ENCODE measurements at places on chromosomes 7 and 10. TPM values are rescaled to one million over a fixed set of nuclear protein-coding genes. Genes with fewer than 3 reads are reported as not detected.
A peak's percentile ranks its signal among the peaks of the same experiment; 100 is the strongest.

The LLCFC1 gene
- not detected for total RNA-seq

DNA sequence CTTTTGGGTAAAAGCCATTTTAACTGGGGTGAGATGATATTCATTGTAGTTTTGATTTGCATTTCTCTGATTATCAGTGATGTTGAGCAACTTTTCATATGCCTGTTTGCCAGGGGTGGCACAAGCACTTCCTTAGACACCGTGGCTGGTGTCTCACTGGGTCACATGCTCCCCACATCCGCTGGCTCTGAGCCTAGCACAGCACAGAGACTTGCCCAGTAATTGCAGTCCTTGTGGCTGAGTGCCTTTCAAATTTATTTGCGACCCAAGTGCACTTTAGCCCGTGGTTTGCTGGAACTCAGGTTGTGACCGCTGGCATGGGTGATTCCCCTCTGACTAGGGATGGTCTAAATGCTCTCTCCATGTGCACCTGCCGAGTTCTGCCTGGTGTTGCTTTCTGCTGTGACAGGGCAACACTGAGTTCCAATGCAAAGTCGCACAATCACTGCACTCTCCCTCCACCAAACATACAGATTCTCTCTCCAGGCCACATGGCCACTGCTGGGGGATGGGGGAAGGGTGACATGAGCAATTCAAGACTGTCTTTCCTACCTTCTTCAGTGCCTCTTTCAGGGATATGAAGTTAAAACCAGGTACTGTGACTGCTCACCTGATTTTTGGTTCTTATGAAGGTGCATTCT is 66.5 kb downstream of the ZNF277 start:
- no peak for DNase-seq
- no peaks in the 10 kb centered on the region for H3K36me3 ChIP-seq
- no peak overlapping the region for H3K27ac ChIP-seq
- no peaks in the 10 kb centered on the region for H3K27me3 ChIP-seq
- no peaks in the 10 kb centered on the region for H3K4me1 ChIP-seq

DNA sequence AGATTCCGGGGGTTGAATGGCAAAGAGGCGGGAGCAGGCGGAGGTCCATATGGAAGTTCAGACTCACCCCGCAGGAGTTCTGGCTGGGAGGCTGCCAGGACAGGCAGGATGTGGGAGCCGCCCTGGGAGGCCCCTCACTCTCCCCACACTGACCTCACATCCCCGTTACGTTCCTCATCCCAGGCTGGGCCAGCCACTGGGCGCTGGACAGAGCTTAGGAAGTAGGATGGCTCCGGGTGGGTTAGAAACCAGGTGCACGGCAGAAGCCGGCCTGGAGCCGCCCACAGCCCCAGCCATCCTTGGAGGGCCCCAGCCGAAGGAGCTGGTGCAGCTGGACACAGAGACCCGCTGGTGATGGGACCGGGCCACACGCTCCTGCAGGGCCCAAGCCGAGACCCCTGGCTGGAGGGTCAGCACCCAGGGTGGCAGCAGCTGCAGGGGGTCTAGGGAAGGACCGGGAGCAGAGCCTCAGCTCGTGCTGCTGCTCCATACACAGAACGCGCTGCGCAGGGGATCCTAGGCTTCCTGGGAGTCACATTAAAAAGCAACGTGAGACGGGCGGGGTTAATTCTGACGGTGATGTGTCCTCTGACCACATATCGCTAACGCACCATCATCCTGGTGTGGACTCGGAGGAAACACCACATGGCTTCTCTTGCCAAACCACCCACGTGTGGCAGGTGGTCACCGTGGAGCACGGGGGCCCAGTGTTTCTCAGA is 98.6 kb upstream of the DIP2C start:
- no peaks in the 10 kb centered on the region for H3K4me1 ChIP-seq
- no peaks in the 10 kb centered on the region for H3K27me3 ChIP-seq
- DNase-seq: no peak
- no peak overlapping the region for H3K27ac ChIP-seq
- no peak overlapping the region for H3K4me3 ChIP-seq

The GRID1 gene
- not detected for total RNA-seq

DNA sequence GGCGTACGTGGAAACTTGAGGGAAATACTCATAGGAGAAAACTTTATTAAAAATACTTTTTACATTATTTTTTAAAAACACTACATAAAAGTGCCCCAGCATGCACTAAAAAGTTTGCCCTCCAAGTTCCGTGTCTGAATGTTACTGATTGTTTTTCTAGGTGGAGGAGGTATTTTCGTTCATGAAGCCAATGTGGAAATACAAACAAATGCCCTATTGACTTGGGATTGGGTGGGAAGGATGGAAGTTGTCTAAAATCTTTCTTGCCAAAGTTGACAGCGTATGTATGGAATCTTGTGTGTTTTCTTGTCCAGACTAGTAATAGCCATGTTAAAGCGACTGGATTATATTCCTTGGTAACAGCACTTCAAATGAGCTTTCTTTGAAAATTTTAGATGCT is 1.2 kb downstream of the PROSER2 start:
- peak overlapping the region; percentile 62 for H3K27ac ChIP-seq
- H3K4me1 ChIP-seq: peaks cover 24% of the 10 kb centered on the region
- DNase-seq: no peak
- H3K27me3 ChIP-seq: no peaks in the 10 kb centered on the region
- H3K36me3 ChIP-seq: no peaks in the 10 kb centered on the region

The FGL2 gene
- total RNA-seq: not detected

The NKX1-2 gene
- total RNA-seq: 0.86 TPM

- DNase-seq: no peak
- no peak overlapping the region for H3K27ac ChIP-seq
- no peaks in the 10 kb centered on the region for H3K36me3 ChIP-seq
- H3K27me3 ChIP-seq: no peaks in the 10 kb centered on the region
- no peaks in the 10 kb centered on the region for H3K4me1 ChIP-seq
- no peak overlapping the region for H3K4me3 ChIP-seq
Measured at GRCh38 chr10:483261-483660, 206.2 kb downstream of the DIP2C start.

GRCh38 chr7:118281196-118281595 is 56.7 kb downstream of the ANKRD7 start:
- no peaks in the 10 kb centered on the region for H3K4me1 ChIP-seq
- no peak overlapping the region for H3K27ac ChIP-seq

DNA sequence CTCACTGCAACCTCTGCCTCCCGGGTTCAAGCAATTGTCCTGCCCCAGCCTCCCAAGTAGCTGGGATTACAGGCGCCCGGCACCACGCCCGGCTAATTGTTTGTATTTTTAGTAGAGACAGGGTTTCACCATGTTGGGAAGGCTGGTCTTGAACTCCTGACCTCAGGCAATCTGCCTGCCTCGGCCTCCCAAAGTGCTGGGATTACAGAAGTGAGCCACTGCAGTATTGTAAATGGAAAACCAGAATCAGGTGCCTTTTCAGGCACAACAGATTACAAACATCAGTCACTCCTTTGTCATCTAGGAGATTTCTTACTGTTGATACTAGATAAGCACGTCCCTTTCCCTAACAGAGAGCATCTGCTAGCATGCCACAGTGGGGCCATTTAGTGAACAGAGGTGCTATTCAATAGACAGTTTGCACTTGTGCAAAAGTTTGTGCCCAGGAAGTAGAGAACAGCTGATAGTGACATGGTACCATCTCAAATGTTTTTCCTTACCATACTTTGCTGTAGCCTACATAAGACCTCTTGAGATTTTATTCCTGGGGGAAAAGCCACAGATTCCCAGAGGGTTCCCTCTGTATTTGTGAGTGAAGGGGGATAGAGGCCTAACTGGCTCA is 24.5 kb upstream of the WAC start:
- 0 out of 2 replicates have a peak, but pooled peaks cover 1% of the 10 kb centered on the region for H3K4me1 ChIP-seq
- H3K4me3 ChIP-seq: no peak overlapping the region
- H3K36me3 ChIP-seq: no peaks in the 10 kb centered on the region

DNA sequence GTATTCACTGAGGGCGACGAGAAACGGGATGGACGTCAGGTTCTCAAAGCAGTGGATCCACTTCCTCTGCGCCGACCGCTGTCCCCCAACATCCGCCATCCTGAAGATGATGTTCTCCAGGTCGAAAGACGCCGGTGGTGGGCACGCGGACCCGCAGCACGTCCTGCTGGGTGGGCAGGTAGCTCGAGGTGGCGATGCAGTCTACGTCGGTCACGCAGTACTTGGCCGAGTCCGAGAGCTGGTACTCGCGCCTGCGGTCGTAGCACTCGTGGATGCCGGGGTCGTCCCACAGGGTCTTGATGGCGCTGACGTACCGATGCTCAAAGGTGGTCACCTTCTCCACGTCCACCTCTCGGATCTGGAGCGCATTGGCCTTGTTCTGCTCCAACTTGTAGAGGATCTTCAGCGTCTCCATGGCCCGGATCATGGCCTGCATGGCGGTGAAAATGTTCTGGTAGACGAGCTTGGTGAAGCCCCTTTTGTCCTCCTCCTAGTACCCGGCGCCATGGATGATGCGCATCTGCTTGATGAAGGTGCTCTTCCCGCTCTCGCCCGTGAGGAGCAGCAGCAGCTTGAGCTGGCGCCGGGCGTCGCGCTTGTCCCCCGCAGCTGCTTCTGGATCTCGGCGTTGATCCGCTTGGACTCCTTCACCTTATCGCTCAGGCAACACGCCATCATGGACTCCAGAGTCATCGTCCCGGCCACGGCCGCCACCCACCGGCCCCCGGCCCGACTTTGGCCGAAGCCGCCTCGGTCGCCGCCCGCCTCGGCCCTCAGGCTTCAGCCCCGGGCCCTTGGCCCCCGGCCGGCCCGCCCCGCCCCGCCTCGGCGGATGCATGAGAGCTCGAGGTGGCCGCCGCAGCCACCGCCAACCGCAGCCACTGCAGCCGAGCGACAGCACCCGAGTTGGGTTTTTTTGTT is 122.9 kb upstream of the KCTD7 start:
- no peak for DNase-seq
- H3K36me3 ChIP-seq: no peaks in the 10 kb centered on the region
- no peak overlapping the region for H3K27ac ChIP-seq
- no peaks in the 10 kb centered on the region for H3K4me1 ChIP-seq
- H3K27me3 ChIP-seq: no peaks in the 10 kb centered on the region

DNA sequence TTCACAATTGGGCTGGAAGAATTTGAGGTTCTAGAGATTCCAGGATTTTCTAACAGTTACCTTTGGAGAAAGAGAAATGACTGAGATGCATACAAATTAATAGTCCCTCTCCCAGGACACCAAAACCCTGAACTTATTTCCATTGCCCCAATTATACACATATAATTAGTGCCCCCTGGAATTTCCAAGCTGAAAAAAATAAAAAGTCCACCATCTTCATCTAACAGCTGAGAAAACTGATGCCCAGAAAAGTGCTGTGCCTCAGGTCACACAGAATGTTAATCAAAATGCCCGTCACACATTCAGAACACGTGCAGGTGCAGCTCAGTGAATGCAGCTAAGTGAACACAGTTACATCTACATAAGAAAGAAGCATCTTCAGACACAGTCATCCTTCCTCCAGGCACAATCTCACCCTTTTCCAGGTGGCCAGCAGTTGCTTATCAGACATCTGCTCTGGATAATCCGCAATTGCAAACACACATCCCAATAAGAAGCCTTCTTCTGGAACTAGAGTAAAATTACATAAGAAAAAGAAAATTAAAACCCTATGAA is 35.4 kb downstream of the PAXIP1 start:
- H3K4me1 ChIP-seq: no peaks in the 10 kb centered on the region
- H3K27ac ChIP-seq: no peak overlapping the region
- no peak for DNase-seq
- peaks cover 17% of the 10 kb centered on the region for H3K36me3 ChIP-seq

The DNAJC1 gene
- 53.4 TPM for total RNA-seq

The PIK3CG gene
- not detected for total RNA-seq

The GNAT3 gene
- not detected for total RNA-seq

DNA sequence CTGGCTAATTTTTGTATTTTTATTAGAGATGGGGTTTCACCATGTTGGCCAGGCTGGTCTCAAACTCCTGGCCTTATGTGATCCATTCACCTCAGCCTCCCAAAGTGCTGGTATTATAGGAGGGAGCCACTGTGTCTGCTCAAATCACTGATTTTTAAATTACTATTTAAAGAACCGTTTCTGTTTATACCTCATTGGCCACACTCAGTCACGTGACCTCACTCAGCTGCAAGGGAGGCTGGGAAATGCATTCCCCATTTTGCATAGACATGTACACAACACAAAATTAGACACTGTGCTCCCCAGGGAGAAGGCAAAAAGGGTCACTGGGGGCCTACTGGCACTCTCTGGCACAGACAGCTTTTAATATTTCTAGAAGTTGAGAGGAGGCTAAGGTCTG is 13.6 kb upstream of the CALU start:
- H3K36me3 ChIP-seq: no peaks in the 10 kb centered on the region
- DNase-seq: no peak

DNA sequence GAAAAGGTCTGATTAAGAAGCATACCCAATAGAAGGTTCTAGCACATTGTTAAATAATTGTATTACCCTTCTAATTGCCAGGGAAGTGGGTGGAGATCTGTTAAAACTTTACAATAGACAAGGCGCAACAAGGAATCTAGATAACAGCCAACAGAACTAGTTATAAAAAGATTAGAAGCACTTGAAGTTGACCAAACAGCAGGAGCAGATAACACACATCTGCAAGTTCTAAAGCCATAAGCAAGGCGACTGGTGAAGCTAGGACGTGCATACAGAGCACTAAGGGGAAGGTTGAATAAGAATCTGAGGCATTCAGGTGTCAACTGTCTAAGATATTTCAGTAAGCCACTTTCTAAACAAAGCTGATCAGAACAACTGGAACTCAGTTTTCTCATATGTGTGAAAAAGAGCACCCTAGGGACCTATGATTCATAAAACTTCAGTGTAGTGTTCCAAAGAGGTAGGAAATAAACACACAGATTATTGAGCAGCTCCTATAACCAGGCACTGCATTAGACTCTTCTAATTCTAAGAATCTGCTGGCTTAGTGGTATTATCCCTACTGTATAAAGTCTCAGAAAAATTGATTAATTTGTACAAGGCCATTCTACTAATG is 111.2 kb downstream of the SAMD9 start:
- H3K27ac ChIP-seq: no peak overlapping the region
- no peak for DNase-seq
- H3K4me1 ChIP-seq: peaks cover 9% of the 10 kb centered on the region
- H3K36me3 ChIP-seq: no peaks in the 10 kb centered on the region
- H3K4me3 ChIP-seq: no peak overlapping the region
- H3K27me3 ChIP-seq: no peaks in the 10 kb centered on the region

GRCh38 chr10:9743639-9744038 is 1274.0 kb upstream of the CELF2 start:
- no peak overlapping the region for H3K4me3 ChIP-seq
- H3K4me1 ChIP-seq: no peaks in the 10 kb centered on the region
- H3K27me3 ChIP-seq: no peaks in the 10 kb centered on the region
- no peak for DNase-seq
- no peaks in the 10 kb centered on the region for H3K36me3 ChIP-seq
- H3K27ac ChIP-seq: no peak overlapping the region

- no peaks in the 10 kb centered on the region for H3K4me1 ChIP-seq
- DNase-seq: no peak
- no peak overlapping the region for H3K27ac ChIP-seq
- H3K27me3 ChIP-seq: no peaks in the 10 kb centered on the region
- no peaks in the 10 kb centered on the region for H3K36me3 ChIP-seq
Measured at GRCh38 chr7:126487728-126488442, 764.9 kb downstream of the GRM8 start.

- peak overlapping the region; percentile 24 for H3K4me3 ChIP-seq
- peak; percentile 65 for DNase-seq
- peaks cover 36% of the 10 kb centered on the region for H3K4me1 ChIP-seq
- no peaks in the 10 kb centered on the region for H3K27me3 ChIP-seq
Measured at GRCh38 chr10:13893926-13894325, 307.2 kb downstream of the PRPF18 start.

The MRC1 gene
- not detected for total RNA-seq

All from PC-3 (cell line).